ENCODE measurements at places on chromosomes 13 and 19.
A peak's percentile ranks its signal among the peaks of the same experiment; 100 is the strongest.

DNA sequence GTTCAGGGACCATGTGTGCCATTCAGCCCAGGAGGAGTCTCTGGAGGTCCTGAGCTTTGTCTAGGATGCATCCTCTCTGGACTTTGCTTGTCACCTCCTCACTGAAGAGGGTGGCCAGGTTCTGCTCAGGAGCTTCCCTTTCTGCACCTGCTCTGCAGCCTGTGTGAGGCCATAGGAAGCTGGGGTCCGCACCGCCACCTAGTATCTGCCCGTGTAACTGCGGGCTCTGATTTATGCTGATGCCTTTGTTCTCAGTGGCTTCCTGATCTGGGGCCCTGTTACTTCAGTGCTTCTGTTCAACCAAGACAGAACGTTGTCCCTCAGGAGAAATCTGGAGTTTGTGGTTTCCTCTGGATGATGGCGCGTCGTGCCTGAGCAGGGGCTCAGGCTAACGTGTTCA lies 15.5 kb downstream of the ZNF610 start:
- no peak for DNase-seq

- no peak for DNase-seq
Observed at GRCh38 chr19:44588771-44589112, 24.6 kb upstream of the IGSF23 start.

GRCh38 chr13:51632591-51633362 lies 48.5 kb downstream of the WDFY2 start:
- no peak for DNase-seq

GRCh38 chr13:18978447-18978846 lies 203.2 kb downstream of the TUBA3C start:
- DNase-seq: no peak

DNA sequence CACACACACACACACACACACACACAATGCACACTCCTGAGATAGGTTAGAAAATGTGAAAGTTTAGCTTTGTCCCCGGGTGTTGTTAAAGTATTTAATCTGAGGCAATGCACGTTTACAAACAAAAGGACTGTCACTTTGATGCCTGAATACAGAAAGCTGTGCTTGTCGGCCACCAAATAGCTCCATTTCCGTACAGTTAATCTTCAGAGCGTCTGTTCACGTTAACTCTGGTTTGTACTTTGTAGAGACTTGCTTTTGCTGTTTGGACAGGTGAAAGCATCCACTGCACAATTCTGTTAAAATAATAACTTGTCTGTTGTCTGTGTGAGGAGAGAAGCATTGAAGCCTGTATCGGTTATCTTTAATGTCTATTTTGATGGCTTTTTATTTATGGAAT lies 267.8 kb downstream of the FGF9 start:
- DNase-seq: no peak

GRCh38 chr19:48390188-48391099 lies 907 bp downstream of the KDELR1 start:
- DNase-seq: peak; percentile 64

DNA sequence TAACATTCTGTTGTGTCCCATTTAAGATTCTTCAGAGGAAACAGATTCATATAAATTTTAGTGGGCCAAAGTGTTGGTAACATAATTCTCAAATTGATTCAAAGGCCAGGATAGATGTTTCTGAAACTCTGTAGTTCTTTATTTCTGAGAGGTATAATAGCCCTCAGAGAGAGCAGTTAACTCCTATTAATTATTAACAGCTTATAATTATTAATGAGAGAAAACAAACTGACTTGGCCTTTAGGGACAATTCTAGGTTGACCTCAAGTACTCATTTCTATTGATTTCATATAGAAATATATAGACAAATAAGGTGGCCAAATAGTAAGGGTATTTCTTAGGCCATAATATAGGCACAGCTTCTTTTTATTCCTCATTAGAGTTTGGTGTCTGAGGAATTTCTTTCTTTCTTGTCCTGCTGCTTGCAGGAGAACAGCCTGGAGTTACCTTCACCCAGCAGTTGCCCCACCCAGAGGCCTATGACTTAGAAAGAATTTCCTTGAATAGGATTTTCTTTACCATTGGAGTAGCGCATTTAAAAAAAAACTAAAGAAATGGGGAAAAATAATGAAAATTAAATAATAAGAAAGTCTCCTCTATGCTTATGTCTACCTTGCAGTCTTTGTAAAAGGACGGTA lies 1430.1 kb upstream of the SPRY2 start:
- DNase-seq: no peak

GRCh38 chr19:51493776-51494175 lies 7.8 kb downstream of the SIGLEC12 start:
- no peak for DNase-seq

DNA sequence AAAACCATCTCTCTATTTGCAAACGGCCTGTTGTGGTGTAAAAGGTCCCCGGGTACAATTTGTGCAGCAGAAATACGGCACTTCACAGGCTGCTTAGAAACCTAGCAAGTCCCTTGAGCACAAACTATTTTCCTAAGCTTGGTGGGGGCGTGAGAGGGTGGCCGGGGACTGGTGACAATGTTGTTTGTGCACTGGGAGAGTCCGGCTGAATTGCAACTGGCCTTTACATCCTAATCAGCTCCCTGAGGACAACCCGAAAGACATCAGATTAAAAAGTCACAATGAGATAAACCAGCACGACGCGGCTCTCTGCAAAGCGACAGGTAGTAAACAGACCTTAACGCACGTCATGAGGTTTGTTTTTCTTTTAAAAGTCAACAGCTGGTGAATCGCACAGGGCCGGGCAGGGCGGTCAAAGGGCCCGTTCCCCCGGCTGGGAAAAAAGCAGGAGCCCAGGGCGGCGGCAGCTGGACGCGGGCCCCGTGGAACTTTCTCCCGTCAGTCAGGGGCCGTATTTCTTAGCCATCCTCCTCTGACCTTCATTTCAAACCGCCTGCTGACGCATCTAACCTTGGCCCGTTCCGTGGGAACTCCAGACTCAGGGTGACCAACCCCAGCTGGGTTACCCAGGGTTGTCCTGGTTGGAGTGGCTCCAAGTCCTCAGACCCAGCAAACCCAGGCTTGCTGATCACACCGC lies 112.3 kb downstream of the GADD45B start:
- DNase-seq: no peak

- DNase-seq: no peak
Observed at GRCh38 chr13:98032168-98032567, 78.7 kb downstream of the IPO5 start.

- peak; percentile 75 for DNase-seq
Observed at GRCh38 chr13:102878481-102878880, 32.6 kb downstream of the ERCC5 start.

GRCh38 chr13:25857830-25858229 lies 194.0 kb downstream of the SHISA2 start:
- no peak for DNase-seq

DNA sequence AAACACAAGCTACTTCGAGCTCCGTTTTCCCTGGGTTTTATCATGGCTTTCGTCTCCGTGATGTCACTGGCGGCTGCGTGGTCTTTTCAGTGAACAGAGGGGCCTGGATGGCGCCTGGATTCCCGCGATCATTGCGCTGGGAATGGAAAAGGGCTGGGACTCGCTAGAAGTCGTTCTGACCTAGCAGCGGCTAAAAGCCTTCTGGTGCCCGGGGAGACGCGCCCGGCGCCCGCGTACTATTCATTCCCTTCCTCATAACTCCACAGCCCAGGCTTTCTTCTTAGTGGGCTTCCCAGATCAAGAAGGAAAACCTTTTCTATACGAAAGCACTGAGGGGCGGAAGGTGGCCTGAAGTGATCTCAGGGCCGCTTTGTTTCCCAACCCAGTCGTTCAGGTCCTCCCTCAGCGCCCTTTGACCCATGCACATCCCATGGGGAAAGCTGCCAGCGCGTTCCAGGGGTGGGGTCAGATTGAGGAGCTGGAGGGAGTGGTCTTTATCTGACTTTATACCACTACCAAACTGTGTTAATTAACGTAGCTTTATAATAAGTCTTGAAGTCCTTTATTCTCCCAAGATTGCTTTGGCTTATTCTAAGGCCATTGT lies 96.6 kb downstream of the ELF1 start:
- no peak for DNase-seq

- DNase-seq: no peak
Observed at GRCh38 chr19:15583346-15583745, 31.7 kb upstream of the CYP4F8 start.

DNA sequence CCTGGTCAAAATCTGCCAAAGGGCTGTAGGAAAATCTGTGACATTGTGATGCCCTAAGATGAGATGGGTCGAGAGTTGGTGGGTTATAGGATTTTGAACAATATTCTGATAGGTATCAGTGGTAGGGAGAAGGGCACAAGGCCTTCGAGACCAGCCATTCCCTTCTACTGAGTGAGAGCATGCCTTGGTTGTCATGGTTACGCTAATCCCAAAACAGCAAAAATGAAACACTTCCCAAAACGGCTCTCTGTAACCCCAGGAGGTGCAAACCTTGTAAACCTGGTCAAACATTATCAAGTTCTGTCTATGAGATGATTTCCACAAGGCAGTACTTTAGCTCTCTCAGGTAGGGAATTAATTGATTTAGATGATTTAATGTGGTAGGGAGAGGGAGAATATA lies 158.7 kb upstream of the RNF113B start:
- no peak for DNase-seq

DNA sequence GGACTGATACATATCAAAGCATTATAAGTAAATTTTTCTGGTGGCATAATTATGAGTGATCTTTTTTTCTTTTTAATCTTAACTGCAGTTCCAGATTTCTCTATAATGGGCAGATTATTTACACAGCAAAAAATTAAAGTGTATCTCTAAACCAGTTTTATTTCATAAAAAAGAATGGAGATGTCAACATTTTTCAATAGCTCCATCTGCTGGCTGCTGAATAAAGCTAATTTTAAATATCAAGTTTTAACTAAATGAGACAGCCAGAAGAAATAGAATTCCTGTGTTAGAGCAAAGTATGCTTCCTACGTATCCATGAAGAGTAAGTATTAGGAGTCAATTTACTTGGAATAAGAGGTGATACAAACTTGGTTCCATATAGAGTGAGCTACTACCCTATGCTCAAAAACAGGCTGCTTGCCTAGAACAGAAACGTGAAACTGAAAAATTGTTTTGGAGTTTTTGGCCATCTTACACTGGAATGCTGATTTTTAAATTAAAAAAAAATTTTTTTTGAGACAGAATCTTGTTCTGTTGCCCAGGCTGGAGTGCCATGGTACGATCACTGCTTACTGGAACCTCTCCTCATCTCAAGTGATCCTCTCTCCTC lies 5.0 kb upstream of the PDS5B start:
- DNase-seq: peak; percentile 32

DNA sequence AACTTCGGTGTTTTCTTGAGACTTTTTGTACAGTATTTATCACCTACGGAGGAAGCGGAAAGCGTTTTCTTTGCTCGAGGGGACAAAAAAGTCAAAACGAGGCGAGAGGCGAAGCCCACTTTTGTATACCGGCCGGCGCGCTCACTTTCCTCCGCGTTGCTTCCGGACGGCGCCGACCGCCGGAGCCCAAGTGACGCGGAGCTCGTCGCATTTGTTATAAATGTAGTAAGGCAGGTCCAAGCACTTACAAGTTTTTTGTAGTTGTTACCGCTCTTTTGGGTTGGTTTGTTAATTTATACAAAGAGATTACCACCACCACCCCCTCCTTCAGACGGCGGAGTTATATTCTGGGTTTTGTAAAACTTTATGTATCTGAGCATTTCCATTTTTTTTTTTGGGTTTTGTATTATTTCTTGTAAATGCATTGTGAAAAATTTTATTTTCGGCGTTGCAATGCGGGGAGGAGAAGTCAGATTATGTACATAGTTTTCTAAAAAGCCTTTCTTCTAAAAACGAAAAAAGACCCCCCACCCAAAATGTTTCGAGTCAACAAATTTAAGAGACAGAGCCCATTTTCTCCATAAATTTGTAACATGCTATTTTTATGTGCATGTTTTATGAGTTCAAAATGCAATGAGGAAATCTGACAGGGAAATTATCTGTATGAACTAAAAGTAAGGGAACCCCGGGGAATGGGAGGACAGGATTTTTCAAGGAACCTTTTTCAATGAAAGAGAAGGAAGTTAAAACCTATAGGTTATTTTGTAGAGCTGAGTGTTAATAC lies 2.3 kb downstream of the SOX1 start:
- no peak for DNase-seq

- DNase-seq: no peak
Observed at GRCh38 chr19:58279925-58280316, 1.2 kb downstream of the ZNF8 start.

DNA sequence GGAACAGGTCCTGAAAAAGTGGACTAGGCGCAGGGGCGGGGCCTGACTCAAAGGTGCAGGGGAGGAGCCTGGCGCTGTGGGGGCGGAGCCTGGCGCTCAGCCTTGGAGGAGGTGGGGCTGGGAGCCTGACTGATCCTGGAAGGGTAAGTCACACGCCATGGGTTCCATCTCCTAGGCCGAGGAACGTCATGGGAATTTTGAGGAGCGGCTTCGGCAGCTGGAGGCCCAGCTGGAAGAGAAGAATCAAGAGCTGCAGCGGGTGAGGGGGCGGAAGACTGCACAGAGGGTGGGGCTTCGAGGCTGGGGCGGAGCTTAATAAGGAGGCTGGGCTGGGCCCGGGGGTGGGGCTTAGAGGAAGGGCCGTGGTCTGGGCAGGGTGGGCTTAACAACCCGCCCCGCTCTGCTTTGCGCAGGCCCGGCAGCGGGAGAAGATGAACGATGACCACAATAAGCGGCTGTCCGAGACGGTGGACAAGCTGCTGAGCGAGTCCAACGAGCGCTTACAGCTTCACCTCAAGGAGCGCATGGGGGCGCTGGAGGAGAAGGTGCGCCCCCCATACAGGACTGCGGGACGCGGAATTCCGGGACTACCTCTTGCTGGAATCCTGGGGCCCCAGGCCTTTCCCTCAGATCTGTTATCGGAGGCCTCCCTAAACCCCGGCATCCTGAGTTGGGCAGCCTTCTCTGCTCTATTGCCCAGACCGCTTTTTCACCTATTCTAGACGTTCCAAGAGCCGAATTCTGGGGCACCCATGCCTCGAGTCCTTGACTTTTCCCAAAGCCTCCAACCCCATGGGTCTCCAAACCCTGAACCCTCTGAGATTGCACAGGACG lies 14.5 kb downstream of the PPFIA3 start:
- no peak for DNase-seq

GRCh38 chr13:95160112-95160906 lies 140.9 kb downstream of the ABCC4 start:
- DNase-seq: no peak

- no peak for DNase-seq
Observed at GRCh38 chr19:32174386-32175113, 170.9 kb upstream of the ZNF507 start.

DNA sequence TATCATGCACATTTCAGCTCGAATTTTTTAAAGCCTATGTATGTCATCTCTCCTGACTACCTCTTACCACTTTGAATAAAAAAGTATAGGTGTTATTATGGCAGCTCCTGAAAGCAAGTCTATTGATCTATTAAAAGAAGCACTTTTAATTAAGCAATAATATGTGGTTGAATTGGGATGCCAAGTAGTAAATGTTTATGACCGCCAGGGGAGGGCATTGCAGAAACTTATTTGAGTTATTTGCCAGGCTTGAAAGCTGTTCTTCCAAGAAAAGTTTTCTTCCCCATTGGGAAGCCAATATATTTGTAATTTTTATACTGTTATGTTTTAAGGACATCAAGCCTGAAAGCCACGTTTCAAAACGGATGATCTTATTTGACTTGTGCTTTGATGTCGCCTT lies 88.1 kb upstream of the SOX21 start:
- DNase-seq: no peak

- no peak for DNase-seq
Observed at GRCh38 chr13:112974671-112975070, 5.7 kb downstream of the MCF2L start.

- DNase-seq: no peak
Observed at GRCh38 chr19:55041627-55042343, 3.7 kb upstream of the GP6 start.

Data from fibroblast of skin of back (primary cell).